ENCODE measurements at places on chromosomes 6 and 20.

- DNase-seq: no peak
These were observed 5.3 kb upstream of the AIF1 start for GRCh38 chr6:31609519-31610406.

DNA sequence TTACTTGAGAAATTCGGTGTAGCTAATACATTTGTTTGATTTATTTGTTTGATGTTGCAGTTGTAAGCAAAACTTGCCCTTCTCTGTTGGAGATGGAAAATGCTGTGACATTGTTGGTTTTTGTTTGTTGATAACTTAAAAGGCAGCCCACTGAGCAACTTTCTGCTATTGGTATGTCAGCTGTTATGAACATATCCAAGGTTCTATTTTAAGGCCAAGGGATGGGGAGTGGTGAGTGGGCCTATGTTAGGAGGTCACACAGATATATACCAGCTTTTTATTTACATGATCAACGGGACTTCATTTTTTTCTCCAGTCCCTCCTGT, 5.7 kb downstream of the QKI start:
- no peak for DNase-seq

DNA sequence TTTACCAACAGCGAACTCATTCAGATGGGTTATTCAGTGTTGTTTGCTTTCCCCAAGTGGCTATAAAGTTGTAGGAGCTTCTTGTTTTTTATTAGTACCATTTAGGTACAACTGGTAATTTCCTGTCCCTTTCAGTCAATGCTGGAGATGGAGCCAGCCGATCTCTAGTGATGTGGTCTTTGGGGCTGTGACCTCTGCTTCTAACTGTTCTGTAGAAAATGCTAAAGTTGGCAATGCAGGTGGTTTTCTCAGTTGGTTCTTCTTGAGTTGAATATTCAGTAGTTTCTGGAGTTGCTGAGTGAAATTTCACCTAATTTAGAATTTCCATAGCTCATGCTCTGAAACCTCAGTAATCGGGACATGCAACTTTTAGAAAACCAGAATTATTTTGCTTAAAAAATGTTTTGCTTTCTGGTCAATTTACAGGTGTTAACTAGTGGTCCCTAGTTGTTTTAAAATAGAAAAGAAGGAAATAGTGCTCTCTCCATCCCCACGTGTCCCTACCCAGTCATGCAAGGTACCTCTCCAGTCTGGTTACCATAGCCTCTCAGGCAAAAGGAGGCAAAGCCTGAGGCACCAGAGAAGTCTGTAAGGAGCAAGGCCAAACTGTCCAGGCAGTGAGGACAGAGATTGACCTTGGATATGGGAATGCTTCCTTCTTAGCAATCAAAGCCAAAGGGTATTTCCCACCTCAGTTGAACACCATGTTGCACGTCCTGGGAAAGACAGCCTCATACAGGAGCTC, 27.3 kb upstream of the GABRR1 start:
- no peak for DNase-seq

GRCh38 chr20:50267041-50267865, 76.6 kb downstream of the CEBPB start:
- DNase-seq: peak; percentile 69

DNA sequence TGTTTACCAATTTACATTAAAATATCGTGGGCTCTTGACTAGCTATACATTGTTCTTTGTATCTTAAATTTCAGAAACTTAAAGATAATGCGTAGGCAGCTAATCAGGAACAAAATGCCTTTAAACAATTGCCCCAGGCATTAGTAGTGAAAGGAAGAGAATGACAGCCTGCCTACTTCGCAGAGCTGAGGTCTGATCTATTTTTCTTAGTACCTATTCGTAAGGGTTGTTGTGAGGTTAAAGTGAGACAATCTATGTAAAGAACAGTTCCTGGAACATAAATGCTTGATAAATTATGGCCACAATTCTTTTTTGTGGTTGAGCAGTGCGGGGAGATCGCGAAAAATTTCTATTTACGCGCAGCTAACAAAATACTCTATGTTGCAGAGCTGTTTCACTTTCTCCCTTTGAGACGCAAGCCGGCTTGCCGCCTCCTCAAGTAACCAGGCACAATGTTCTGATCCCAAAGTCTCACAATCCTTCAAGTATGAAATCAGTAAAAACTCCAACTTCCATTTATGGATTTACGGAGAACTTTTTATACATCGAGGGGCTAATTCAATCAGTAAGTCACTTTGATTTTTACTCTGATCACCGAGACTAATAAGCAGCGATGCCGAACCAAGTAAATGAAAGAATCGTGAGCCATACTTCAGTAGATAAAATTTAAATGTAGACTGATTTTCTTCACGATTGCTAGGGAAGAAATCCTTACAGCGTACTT, 878 bp upstream of the PNRC1 start:
- DNase-seq: no peak
